ENCODE measurements at places on chromosomes 3 and 15. TPM values are rescaled to one million over a fixed set of nuclear protein-coding genes. Genes with fewer than 3 reads are reported as not detected.
A peak's percentile ranks its signal among the peaks of the same experiment; 100 is the strongest.

DNA sequence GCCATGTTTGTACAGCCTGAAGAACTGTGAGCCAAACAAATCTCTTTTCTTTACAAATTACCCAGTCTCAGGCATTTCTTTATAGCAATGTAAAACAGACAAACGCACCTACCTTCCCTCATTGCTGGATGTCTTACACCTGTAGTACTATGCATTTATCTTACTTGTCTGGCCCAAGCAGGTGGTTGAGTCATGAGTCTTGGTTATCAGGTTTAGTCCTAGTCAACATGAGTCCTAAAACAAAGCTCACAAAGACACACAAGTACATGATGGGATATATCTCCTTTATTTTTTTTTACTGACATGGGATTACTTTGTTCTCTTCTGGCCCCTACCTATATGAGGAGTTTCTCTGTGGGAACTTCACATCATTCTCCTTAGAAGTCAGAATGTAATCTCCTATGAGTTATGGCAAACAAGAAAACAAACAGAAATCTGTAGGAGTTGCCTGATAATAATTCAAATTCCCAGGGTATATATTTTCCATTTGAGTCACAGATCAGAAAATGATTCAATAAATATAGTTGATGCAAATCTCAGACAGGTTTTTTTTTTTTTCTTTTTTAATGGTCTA is 33.6 kb upstream of the PLSCR2 start:
- H3K4me3 ChIP-seq: no peak overlapping the region
- H3K27ac ChIP-seq: no peak overlapping the region
- H3K27me3 ChIP-seq: no peaks in the 10 kb centered on the region
- no peak for DNase-seq

GRCh38 chr3:4198491-4198890 is 104.7 kb upstream of the SETMAR start:
- H3K36me3 ChIP-seq: no peaks in the 10 kb centered on the region
- H3K27me3 ChIP-seq: no peaks in the 10 kb centered on the region
- H3K27ac ChIP-seq: no peak overlapping the region
- H3K4me1 ChIP-seq: peaks cover 6% of the 10 kb centered on the region
- no peak overlapping the region for H3K4me3 ChIP-seq

GRCh38 chr15:34905047-34905446 is 64.5 kb downstream of the AQR start:
- H3K27ac ChIP-seq: no peak overlapping the region

GRCh38 chr15:56732135-56732885 is 999 bp downstream of the ZNF280D start:
- H3K27ac ChIP-seq: peak overlapping the region; percentile 98
- no peaks in the 10 kb centered on the region for H3K4me1 ChIP-seq
- no peaks in the 10 kb centered on the region for H3K27me3 ChIP-seq
- no peaks in the 10 kb centered on the region for H3K36me3 ChIP-seq
- DNase-seq: no peak

DNA sequence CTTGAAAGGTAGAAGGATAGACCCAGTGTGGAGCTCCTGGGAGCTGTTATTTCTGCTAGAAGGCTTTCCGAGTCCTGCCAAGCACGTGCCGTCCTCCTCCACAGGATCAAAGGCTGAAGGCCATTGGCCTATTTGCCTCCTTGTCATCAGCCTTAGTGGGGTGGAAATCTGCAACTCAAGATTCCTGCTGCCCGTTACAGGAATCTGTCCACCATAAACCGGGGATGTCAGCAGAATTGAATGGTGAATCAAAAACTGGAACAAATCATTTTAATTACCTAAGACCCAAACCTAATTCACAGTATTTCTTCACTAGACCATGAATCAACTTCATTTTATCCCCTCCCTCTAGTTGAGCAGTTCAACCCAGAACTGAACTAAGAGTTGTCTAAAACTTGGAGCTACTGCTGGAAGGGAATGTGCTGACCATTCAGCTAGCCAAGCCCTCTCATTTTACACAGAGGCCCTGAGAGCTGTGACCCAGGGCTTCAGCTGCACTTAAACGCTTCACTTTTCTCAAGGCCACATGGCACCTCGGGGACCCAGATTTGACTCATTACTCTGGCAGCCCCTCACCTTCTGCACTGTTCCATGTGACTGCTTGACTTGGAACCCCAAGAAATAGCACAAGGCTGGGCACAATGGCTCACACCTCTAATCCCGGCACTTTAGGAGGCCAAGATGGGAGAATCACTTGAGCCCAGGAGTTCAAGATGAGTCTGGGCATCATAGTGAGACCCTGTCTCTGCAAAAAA is 36.8 kb upstream of the KIF23 start:
- H3K27me3 ChIP-seq: no peaks in the 10 kb centered on the region
- H3K27ac ChIP-seq: no peak overlapping the region
- H3K4me3 ChIP-seq: no peak overlapping the region

DNA sequence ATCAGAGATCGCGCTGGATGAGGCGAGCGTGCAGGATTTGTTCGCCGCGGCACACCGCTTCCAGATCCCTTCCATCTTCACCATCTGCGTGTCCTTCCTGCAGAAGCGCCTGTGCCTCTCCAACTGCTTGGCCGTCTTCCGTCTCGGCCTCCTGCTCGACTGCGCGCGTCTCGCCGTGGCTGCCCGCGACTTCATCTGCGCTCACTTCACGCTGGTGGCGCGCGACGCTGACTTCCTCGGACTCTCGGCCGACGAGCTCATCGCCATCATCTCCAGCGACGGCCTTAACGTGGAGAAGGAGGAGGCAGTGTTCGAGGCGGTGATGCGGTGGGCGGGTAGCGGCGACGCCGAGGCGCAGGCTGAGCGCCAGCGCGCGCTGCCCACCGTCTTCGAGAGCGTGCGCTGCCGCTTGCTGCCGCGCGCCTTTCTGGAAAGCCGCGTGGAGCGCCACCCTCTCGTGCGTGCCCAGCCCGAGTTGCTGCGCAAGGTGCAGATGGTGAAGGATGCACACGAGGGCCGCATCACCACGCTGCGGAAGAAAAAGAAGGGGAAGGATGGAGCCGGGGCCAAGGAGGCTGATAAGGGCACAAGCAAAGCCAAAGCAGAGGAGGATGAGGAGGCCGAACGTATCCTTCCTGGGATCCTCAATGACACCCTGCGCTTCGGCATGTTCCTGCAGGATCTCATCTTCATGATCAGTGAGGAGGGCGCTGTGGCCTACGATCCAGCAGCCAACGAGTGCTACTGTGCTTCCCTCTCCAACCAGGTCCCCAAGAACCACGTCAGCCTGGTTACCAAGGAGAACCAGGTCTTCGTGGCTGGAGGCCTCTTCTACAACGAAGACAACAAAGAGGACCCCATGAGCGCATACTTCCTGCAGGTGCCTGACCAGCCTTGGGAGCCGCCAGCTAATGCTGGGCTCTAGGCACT is 819 bp downstream of the KLHL40 start:
- DNase-seq: no peak
- no peaks in the 10 kb centered on the region for H3K4me1 ChIP-seq
- H3K4me3 ChIP-seq: no peak overlapping the region
- H3K27ac ChIP-seq: no peak overlapping the region

DNA sequence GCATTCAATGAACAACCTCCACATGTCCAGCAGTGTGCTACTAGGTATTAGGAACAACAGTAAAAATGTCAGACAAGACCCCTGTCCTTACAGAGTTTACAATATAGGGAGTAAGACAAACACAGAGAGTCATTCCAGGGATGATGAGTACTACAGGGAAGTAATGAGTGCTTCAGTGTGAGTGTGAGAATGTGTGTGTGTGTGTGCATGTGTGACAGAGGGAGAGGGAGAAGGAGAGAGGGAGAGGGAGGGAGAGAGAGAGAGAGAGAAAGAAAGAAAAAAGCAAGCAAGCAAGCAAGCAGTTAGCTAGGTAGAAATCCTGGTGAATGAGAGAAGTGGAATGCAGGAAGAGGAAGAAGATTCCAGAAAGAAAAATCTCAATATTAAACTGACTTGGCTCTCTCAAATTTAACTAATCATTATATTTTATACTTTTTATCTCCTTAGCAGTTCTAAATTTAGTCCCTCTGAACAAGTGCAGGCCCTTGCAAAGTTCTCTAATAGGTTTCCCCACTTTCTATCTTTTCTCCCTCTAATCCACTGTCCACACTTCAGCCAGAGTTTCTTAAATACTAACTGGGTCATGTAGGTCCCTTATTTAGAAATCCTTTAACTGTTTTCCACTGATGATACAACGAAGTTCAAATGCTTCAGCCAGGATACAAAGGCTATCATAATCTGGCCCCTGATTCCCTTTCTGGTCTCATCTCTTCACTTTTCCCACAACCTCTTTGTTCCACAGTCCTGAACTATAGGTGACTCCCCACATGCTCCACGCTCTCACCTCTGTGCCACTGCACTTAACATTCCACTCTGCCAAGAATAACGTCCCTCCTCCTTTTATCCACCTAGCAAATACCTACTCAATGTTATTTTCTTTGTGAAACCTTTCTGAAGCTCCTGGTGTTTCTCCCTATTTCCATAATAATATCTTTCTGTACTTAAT is 10.3 kb downstream of the DCBLD2 start:
- no peaks in the 10 kb centered on the region for H3K36me3 ChIP-seq
- no peak overlapping the region for H3K4me3 ChIP-seq
- no peaks in the 10 kb centered on the region for H3K27me3 ChIP-seq
- DNase-seq: no peak
- no peaks in the 10 kb centered on the region for H3K4me1 ChIP-seq

- no peak overlapping the region for H3K27ac ChIP-seq
- no peaks in the 10 kb centered on the region for H3K27me3 ChIP-seq
- DNase-seq: no peak
Observed at GRCh38 chr3:135528413-135529015, 437.0 kb upstream of the PPP2R3A start.

DNA sequence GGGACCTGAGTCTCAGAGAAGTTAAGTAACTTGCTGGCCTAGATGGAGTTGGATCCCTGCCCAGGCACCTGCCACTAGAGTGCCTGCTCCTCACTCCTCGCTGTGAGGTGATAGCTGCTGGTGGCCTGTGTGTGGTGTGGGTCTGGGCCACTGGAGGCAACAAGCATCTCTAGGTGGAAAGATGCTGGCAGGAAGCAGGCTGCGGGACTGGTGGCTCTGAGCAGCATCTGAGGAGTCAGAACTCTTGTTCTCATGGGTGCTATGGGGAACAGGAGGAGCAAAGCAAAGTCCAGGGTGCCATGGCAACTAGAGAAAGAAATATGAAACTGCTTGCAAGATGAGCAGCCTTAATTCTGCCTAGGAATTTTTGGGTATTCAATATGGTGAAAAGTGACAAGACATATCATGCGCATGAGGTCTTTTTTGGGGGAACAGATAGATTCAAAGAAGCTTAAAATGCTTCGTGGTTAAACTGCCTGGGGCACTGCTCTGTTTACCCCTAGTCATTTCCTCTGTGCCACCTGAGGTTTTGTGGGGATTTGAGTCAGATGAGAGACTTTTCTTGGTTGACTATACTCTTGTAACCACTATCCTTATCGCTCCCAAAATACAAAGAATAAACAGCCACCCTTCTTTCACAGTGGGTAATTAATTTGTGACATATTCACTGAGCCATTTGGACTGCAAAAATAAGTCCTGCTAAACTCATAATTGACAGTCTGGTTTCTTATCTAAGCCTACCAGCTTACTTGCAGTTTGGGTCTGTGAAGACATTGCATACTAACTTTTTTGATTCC is 50.3 kb downstream of the MED12L start:
- DNase-seq: peak; percentile 63
- H3K4me1 ChIP-seq: no peaks in the 10 kb centered on the region
- no peaks in the 10 kb centered on the region for H3K36me3 ChIP-seq
- H3K27ac ChIP-seq: no peak overlapping the region
- H3K4me3 ChIP-seq: no peak overlapping the region

DNA sequence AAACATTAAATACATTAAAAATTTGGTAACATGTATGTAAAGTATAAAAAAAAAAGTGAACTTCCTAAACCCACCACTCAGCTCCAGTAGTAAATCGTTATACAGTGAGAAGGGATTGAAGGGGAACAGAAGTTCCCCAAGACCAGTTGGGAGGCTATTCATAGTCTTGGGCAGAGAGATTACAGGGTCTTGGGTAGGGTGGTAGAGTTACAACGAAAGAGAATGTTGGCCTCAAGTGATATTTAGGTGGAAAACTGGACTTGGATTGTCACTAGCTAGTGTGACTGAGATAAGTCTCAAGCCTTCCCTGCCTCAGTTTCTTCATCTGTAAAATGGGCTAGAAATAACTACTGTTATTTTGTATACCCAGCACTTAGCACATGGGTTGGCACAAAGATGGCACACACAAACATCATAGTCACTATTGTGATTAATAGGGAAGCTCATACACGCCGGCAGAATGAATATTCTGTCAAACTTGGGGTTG is 431 bp upstream of the YEATS2 start:
- H3K4me1 ChIP-seq: no peaks in the 10 kb centered on the region
- peak overlapping the region; percentile 96 for H3K27ac ChIP-seq
- H3K27me3 ChIP-seq: no peaks in the 10 kb centered on the region
- H3K4me3 ChIP-seq: peak overlapping the region; percentile 83

- no peaks in the 10 kb centered on the region for H3K27me3 ChIP-seq
- peaks cover 19% of the 10 kb centered on the region for H3K4me1 ChIP-seq
- no peak overlapping the region for H3K27ac ChIP-seq
- DNase-seq: peak; percentile 76
Observed at GRCh38 chr15:66779331-66780009, 77.4 kb downstream of the SMAD6 start.

- no peaks in the 10 kb centered on the region for H3K36me3 ChIP-seq
- H3K27me3 ChIP-seq: no peaks in the 10 kb centered on the region
- H3K4me1 ChIP-seq: no peaks in the 10 kb centered on the region
- no peak overlapping the region for H3K27ac ChIP-seq
Observed at GRCh38 chr3:112897791-112898190, 51.1 kb upstream of the CD200R1L start.

DNA sequence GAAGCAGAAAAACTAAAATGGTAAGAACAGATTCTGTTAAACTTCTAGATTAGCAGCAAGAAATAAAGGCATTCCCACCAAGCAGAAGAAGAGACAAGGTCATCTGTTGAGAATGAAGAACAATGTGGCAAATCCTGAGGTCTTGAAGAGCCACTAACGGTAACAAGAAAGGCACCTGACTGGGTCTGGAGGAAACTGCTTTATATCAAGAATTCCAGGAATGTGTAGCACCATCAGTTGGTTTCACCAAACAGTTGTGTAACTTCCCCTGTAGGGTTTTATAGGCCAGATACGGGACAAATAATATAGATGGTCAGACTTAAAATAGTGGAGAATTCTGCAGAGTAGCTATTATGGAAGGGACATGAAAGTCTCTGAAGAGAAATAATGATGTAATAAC is 57.3 kb downstream of the ACAP2 start:
- H3K27ac ChIP-seq: no peak overlapping the region
- no peak overlapping the region for H3K4me3 ChIP-seq
- peaks cover 3% of the 10 kb centered on the region for H3K36me3 ChIP-seq
- H3K4me1 ChIP-seq: no peaks in the 10 kb centered on the region

- H3K4me3 ChIP-seq: no peak overlapping the region
- H3K27me3 ChIP-seq: no peaks in the 10 kb centered on the region
- no peaks in the 10 kb centered on the region for H3K36me3 ChIP-seq
- H3K4me1 ChIP-seq: peaks cover 30% of the 10 kb centered on the region
Observed at GRCh38 chr3:46490338-46491084, 7.3 kb upstream of the RTP3 start.

Gene MFGE8
- 18.8 TPM for total RNA-seq

Gene THPO
- 11.9 TPM for total RNA-seq

Gene KNG1
- 1,149 TPM for total RNA-seq

Gene GHSR
- total RNA-seq: not detected

Data from right lobe of liver (tissue), 6 donors.